ENCODE measurements at places on chromosomes 5 and 9.

DNA sequence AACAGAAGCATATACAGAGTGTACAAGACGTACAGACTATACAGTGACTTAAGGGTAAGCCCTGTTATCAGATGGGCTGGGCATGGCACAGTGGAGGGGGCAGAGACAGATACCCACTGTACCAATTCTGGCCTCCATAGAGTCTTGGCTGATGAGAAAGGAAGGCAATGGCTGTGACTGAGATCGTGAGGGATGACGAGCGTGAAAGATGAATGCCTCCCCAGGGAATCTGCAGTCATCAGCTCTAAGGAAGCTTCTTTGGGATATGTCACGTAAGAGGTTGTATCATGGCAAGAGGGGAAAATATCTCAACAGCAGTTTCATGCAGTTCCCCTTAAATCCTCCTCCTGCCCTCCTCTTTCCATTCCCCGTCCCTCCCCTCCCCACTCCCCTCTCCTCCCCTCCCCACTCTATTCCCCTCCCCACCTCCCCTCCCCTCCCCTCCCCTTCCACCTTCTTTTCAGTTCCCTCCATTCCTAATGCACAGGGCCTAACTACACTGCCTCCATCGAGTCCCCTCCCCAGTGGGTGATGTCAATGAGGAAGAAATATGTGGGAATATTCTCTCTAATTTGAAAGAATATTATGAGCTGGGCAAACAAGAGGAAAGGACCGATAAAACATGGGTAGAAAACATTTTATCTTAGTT lies 226.4 kb upstream of the DAP start:
- DNase-seq, result no peak

DNA sequence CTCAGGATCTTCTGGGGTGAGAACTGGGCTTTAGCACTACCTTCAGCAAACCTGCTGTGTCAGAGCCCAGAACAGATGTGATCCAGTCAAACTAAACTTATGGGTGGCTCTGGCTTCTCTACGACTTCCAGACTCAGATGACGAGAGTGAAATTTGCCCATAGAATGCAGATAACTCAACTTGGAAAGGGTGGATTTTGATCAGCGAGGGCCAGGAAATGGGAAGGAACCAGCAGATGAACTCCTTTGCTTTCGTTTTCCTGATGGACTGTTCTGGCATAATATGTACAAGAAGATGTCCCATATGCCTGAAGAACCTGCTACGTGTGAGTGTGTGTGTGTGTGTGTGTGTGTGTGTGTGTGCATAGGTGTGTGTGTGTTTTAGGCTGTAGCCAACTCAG lies 132.0 kb upstream of the MOCS2 start:
- DNase-seq, result no peak

GRCh38 chr5:11069041-11069440 lies 308.0 kb upstream of the DAP start:
- no peak for DNase-seq

DNA sequence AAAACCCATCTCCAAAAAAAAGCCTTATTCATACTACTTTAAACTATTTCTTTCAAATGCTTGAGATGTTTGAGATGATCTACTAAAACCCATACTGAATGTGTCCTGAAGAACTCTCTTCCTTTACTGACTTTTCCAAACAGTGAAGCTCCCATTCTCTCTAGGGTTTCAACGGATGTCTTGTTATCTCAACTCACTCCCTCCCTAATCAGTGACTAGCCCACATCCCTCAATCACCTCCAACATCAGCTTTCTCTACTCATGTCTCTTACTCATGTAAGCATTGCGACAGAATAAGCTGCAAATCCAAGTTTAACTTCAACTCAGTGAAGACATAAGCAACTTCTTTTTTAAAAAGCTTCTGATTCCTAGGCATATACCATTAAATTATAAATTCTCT lies 42.1 kb downstream of the WDR41 start:
- DNase-seq, result no peak

DNA sequence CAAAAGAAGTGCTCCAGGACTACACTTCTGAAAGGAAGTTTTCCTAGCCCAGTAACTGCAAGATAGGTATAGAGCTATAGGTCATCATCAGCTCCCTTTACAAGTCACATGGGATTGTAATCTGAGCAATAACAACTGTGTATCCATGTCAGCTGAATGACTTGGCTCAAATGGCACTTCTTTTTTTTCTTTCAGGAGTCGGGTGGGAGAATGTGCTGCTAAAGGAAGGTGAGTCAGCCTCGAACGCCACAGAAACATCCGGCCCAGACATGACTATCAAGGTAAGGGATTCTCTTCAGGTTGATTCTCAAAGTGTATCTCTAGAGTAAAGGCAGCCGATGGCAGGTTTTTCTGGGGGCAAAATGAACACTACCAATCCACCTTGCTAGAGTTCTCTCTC lies 192.2 kb downstream of the C9orf152 start:
- DNase-seq, result no peak

DNA sequence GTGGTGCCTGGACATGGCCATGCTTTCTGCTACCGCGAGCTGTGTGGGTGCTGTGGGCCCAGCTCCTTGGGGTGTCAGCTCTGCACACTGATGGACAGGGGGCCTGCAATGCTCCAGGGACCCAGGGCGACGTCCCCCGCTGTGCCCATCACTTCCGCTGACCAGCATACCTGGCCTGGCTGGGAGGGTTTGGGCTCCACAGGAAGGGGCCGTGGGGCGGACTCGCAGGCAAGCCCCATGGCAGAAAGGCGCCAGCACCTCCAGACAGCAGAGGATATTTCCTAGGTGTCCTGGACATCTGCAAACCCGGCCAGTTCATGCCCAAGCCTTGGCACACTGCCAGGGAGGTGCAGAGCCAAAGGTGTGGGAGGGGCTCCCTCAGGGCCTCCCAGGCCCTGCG lies 295.8 kb upstream of the IRX4 start:
- no peak for DNase-seq

- DNase-seq, result no peak
These were observed 129.3 kb upstream of the SEMA6A start for GRCh38 chr5:116703941-116704340.

DNA sequence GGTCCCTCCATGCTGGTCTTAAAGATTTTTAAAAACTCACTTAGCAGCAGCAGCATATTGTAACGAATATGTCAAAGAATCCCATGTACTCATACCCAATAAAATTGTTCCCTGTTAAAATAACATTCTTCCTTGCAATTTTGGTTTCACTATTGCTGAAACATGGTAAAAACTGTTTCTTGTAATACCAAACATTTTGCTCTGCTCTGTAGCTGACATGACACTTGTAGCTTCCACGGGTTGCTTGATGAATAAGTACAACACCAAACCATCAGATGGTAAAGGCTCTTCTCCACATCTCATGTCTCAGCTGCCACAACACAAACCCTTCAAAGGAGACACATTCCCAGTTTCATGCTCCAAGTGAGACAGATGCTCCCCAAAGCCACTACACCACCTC lies 180.7 kb upstream of the PTGER4 start:
- DNase-seq, result no peak

DNA sequence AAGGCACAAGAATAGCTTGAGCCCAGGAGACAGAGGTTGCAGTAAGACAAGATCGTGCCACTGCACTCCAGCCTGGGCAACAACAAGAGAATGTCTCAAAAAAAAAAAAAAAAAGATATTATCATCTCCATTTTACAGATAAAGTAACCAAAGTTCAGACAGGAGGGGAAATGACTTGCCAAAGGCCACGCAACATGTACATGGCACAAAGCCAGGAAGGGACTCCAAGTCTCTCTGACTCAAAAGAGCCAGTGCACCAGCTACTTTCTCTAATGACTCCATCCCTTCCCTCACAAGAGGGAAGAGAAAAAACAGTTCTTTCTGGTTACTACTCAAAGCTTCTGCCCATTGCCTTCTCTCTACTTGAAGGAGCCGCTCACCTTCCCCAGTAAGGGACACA lies 34.1 kb downstream of the SIL1 start:
- no peak for DNase-seq

DNA sequence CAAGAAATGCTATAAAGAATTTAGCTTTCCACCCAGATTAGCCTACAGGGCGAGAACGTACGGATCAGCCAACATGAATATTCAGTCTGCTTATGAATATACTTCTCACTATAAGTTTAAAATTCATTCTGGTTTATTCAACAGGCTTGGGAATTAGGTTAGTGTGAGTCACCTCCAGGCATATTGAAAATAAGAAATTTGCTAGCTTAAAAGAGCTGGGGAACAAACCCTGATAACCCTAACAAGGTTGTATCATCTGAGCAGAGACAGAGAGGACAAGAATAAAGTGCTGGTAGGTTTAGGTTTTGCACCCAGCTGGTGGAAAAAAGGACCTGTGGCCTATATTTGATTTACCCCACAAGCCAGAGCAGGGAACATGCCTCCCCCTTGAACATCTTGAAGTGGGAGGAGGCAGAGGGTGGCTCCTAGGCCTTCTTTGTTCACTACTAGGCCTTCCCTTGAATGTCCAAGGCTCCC lies 12.3 kb downstream of the FNBP1 start:
- no peak for DNase-seq

- DNase-seq, result no peak
These were observed 26.4 kb downstream of the ATP6V0E1 start for GRCh38 chr5:173010021-173010420.

- DNase-seq, result no peak
These were observed 101.2 kb downstream of the SLC44A1 start for GRCh38 chr9:105345626-105346025.

DNA sequence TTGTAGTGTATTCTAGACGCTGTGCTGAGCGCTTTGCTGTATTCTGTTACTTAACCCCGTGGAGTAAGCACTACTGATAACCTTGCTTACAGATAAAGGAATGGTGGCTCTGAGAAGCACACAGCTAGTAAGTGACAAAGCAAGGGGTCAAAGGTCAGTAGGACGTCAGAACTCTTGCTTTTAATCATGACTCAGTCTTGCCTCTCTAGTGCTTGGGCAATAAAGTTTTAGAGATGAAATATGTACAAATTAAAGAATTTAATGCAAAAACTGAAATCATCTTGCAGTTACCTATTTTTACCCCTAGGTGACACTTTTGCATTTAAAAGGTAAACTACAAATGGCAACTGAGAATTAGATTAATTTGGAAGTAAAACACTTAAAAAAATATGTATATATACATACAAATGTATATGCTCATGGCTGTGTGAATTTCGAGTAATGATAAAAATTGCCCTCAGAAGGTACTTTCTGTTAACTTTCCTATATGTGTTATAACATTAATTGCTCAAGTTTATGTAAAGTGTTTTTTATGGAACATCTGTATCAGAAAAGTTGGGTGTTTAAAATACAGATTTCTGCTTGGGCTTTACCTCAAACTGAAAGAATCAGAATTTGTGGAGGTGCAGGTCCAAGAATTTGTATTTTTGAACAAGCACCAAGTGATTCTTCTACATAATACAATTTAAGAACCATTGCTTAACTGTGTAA lies 175.1 kb upstream of the DAB2 start:
- DNase-seq, result no peak

DNA sequence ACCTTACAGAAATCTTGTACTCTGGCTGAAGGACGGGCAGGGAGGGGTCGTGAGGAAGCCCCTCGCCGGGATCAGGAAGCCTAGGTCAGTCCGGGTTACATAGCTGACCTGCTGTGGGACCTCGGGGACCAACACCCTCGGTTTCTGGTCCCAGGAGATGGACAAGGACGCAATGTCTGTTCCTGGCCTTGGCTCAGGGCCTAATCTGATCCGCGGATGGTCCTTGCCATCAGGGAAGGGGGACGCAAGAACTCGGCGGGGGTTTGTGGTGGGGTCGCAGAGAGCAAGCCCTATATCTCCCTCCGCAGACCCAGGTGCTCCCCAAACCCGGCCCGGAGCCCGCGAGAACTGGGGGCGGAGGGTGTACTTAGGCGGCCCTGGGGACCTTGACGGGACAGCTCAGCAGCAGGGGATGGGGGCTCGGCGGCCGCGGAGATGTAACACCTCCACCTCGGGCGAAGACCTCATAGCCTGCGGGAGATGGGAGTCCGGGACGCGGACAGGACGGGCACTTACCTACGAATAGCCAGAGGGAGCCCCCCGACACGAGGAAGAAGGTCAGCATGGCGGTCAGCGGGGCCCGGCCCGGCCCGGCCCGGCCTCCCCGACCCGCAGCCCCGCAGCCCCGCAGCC lies 353 bp downstream of the ACSL6 start:
- peak; percentile 74 for DNase-seq

DNA sequence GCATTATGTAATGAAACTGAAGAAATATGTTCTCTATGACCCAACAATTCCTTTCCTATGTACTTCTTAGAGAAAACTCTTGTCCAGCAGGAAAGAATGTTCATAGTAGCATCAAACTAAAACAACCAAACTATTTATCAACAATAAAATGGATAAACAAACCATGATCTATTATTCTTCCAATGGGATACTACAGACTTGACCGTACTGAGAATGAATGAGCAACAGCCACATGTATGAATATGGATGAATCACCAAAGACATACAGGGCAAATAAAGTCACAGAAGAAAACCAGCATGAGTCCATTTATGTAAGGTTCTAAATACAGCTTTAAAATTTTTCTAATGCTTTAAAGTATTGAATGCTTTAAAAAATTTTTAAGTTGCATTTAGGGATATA lies 73.6 kb upstream of the SUSD1 start:
- no peak for DNase-seq

- no peak for DNase-seq
These were observed 15.0 kb downstream of the ABHD17B start for GRCh38 chr9:71895955-71896354.

DNA sequence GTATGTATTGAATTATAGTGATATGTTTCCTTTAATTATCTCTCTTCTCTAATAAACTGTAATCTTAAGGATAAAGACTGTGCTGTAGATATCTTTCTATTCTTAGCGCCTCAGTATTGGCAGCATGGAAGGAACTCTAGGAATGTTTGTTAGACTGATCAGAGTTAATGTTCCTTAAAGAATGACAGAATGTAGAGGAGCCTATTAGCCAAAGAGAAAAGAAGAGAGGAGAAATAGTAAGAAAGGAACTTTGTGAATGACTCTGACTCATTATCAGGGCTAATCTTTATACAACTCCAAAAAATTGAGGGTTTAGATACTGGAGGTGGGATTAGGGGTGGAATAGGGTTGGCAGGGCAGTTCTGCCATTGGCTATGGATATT lies 59.0 kb upstream of the NUDT12 start:
- no peak for DNase-seq

- DNase-seq, result no peak
These were observed 167.7 kb upstream of the PPP2R2B start for GRCh38 chr5:147046281-147046680.

- DNase-seq, result no peak
These were observed 465.6 kb upstream of the KIF2A start for GRCh38 chr5:61840361-61840760.

- DNase-seq, result peak; percentile 20
These were observed 110.5 kb upstream of the CDKN2B start for GRCh38 chr9:22119522-22120158.

DNA sequence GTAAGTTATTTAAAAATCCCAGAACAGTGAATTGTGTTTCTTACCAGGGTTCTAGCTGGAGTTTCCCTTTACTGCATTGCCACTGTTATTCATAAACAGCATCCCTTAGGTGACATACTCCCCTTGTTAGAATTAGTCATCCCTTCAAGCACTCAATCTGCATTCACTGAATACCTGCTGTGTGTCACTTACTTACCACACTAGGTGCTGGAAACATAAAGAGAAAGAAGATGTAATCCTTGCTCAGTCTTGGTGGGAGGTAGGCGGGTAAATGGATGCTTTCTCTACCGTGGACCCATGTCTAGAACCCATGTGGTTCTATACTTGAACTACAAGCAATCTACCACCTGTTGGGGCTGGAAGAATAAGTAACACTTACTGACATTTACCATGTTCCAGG lies 371.6 kb downstream of the KDM4C start:
- DNase-seq, result no peak

GRCh38 chr5:65262649-65263059 lies 219.1 kb downstream of the ADAMTS6 start:
- no peak for DNase-seq
